ENCODE measurements at places on chromosomes 2 and 18.

- no peak for ATAC-seq
Measured at GRCh38 chr18:67456711-67457110, 59.8 kb downstream of the DSEL start.

- no peak for ATAC-seq
Measured at GRCh38 chr2:241893265-241893664, 23.7 kb downstream of the RTP5 start.

- ATAC-seq, result no peak
Measured at GRCh38 chr18:41373612-41374011, 581.4 kb upstream of the PIK3C3 start.

DNA sequence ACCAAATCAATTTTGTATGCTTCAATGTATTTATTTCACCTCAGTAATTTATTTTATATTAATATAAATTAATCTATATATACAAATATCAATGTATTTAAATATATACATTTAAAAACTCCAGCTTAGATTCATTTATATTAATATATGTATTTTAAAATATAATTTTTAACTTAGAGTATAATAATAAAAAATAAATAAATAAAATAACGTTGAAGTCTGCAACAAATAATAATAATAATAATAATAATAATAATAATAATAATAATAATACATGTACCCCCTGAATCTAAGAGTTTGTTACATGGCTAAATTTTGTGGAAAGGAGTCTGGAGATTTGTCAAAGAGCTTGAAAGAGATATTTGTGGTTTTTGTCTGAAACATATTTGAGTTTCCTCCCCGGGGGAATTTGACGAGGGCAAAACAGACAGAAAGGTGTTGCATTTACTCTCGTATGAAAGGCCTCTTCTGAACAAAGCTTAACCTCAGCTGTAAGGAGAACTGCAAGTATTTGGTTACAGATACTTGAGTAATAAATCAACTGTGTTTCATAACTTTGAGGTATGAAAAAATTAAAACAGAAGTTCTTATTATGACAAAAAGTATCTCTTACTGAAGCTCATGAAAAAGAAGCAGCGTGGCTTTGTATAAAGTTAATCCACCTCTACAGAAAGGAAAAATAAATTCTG lies 93.4 kb downstream of the CDH19 start:
- ATAC-seq, result no peak

- peak; percentile 96 for ATAC-seq
Measured at GRCh38 chr18:3688690-3689089, 238.7 kb downstream of the TGIF1 start.

- no peak for ATAC-seq
Measured at GRCh38 chr18:26071725-26072124, 18.7 kb downstream of the SS18 start.

- ATAC-seq, result no peak
Measured at GRCh38 chr2:61398413-61398812, 72.5 kb downstream of the USP34 start.

DNA sequence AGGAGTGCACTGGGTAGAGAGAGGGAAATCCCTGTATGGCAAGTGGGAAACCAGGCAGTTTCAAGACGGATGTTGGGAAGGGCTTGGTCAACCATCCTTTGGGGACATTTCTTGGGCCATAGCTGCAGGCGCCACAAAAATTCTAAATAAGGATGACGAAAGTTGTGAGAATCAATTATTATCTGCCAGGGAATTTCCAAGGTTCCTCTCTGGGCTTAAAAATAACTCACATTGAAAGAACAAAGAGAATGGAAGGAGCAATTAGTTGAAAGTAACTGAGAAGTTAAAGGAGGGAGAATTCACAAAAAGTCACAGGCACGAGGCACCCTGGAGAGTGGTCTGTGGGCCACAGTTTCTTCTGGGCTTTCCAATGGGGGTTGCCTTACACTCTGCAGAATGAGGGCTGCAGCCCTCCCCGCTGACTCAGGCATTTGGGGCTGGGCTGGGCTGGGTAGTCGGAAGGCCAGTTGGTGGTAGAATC lies 195.7 kb downstream of the SMAD7 start:
- ATAC-seq, result no peak

DNA sequence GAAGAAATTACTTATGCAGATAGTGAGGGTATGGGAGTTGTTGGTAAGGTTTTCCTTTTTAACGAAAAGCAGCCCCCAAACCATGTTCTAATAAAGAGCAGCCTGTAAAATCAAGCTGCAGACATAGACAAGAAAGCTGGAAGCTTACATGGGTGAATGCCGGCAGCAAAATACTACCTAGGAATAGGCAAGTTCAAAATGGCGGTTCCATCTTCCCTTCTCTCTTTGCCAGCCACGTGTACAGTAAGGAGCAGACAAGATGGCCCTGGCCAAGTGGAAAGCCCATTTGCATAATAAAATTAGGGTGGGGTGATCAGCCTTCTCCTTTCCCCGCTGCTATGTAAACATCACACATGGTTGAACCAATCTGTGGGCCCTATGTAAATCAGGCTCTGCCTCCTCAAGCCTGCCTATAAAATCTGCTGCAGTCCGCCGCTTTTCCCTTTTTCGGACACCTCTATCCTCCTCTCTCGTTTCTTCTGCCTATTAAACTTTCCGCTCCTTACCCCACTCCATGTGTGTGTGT lies 155.0 kb downstream of the ZBTB7C start:
- ATAC-seq, result no peak

GRCh38 chr2:96353032-96353561 lies 17.5 kb downstream of the NCAPH start:
- peak; percentile 80 for ATAC-seq

DNA sequence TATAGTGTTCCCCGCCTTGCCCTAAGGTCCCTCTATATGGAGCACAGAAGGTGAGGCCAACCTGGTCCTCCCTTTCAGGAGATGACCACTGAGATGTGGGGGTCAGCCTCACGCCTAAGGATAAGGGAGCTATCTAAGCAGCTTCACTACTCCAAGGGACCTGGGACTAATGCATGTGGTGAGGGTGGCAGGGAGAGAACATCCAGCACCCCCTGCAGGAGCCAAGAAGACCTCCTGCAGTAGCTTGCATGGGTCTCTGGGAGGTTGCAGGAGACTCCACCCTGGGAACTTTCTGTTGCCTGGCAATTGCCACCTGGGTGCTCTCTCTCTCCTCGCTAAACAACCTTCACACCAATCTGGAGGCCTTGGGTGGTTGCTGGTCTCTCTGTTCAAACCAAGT lies 93.0 kb upstream of the KLHL29 start:
- ATAC-seq, result no peak

DNA sequence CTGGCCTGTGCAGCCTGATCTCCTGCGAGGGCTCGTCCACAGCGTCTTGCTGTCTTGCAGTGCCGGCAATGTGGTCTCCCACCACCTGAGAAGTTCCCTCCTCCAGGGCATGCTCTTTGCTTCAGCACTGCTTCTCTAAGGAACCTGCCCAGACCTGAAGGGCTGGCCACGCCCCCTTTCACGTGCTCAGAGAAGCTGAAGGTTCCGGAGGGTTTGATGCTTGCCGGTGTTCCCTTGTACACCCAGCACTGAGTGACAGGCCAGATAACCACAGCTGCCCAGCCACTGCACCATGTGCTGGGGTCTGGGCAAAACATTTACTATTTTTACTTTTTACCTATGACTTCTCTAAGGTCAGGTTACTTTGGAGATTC lies 1.7 kb upstream of the POLR2D start:
- ATAC-seq, result no peak

DNA sequence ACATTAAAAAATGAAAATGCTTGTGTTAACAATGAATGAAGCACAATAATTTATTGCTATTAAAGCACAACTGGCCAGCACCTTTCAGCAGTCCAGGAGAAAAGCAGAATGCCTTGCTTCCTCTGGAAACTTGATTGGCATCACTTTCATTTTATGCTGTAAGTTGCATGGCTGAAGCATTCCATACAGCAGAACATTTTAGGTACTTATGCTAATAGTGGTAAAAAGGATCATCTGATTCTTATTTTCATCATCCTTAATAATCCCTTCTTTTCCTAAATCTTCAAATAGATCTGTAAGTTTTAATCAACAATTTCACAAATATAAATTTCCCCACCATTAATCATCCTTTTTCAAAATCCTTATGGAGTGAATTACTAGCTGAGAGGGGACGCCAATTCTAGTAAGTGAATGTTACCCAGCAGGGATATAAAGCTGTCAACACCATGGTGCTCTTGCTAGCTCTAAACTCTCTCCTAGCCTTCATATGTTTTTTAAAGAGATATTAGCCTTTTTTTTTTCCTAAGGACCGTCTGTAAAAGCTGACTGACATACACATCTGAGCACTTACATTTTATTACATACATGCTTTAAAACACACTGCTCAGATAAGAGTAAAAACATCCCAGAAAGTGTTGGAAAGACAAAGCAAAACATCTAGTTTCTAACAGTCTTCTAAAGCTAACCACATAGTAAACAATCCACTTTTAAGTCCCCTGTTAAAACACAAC lies 5.3 kb downstream of the SATB2 start:
- ATAC-seq, result no peak

DNA sequence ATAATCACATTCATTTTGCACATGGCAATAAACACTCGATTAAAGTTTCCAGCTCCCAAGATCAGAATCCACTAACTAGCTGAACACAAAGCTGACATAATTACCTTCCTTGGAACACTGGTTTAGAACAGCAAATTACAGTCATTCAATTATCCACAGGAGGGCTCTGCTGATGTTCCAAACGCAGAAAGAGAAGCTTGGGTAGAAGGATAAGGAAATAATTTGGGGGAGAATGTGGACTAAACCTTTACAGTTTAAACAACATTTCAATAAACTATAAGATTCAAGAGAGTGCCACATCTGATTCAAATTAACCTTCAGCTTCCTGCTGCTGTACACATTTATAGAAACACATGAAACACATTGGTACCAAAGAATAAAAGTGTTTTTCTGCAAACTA lies 67.8 kb upstream of the ARL4C start:
- peak; percentile 91 for ATAC-seq

DNA sequence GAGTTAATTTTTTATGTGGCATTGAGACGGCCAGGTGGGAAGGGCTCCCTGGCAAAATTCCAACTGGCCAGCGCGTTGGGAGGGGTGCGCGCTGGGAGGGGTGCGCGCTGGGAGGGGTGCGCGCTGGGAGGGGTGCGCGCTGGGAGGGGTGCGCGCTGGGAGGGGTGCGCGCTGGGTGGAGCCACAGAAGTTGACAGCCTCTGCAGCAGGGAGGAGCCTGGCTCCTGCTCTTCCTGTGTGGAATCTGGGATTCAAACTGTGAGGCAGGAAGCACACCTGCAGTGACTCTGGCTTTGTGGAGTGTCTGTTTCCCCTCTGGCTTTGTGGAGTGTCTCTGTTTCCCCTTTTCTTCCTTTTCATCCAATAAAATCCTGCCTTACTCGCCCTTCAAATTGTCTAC lies 147.9 kb upstream of the CBLN2 start:
- ATAC-seq, result 0 out of 3 replicates have a peak, but pooled peaks have one; percentile 22

DNA sequence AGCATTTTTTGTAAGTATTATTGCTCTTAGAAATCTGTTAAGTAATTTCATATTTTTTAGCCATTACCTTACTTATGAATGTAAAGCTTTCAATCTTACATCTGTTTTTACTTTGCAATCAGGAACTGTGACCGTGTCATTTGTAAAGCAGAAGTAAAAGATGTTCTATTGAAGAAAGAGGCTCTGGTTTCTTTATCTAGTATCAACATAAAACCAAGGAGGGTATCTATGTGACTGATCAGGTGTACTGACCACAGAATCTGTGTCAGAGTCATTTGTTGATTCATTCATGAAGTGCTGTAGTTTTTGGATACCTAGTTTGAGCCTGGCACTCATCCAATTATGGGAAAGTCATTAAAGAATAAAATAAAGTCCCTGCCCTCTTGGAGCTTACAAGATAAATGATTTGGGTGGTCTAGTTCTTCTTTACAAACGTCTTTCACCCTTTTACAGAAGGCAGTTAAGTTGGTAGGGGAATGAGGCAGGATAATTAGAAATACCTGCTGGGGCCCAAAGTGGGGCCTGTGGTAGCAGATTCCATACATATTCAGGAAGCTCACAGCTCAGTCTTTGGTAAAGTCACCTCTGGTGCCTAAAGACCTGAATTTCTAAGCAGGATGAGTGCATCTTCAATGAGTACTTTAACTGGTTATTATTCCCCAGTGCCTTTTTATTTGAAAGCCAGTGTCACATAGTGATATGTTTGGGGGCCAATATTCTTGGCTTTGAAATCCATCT lies 260.6 kb upstream of the NT5C1B start:
- ATAC-seq, result no peak

- ATAC-seq, result peak; percentile 47
Measured at GRCh38 chr2:23330214-23330613, 54.8 kb upstream of the KLHL29 start.

Measured in SK-N-SH treated with all-trans-retinoic acid at 6 μM for 48 hours (cell line).